ENCODE measurements at places on chromosomes 5 and 9.

DNA sequence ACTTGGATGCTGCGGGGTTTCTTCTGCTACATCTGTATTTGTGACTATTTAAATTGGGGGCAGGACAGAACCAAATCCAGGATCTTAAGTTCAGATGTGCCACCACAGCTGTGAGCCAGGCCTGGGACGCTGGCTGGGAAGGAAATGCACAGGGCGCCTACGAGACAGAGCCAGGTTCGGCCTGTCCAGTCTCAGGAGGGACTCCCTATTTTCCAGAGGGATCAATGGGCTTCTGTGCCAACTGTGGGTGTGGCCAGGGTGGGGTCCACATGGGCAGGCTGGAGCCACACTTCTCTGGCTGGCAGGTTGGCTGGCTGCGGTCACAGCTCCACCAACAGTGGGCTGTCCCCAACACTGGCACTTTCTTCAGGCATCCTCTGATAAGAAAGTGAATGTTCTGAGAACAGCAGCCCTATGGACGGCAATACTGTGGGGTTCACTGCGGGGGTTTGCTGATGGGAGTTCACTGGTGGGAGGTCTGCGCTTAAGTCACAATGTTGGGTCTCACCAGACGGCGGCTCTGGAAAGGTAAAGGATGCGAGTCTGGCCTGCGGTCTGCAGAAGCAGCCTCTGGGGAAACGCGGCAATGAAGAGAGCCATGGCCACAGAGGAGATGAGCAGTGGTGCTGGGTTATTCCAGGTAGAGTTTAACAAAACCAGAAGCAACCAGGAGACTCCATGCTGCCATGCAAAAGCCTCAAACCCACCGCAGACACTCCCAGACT is 78.1 kb downstream of the DAP start:
- DNase-seq = no peak

GRCh38 chr9:129463994-129464393 is 156.9 kb downstream of the C9orf50 start:
- no peak for DNase-seq

- DNase-seq = no peak
Measured at GRCh38 chr5:150181766-150182545, 7.9 kb upstream of the SLC6A7 start.

- no peak for DNase-seq
Measured at GRCh38 chr9:98147582-98147981, 28.6 kb upstream of the TRIM14 start.

DNA sequence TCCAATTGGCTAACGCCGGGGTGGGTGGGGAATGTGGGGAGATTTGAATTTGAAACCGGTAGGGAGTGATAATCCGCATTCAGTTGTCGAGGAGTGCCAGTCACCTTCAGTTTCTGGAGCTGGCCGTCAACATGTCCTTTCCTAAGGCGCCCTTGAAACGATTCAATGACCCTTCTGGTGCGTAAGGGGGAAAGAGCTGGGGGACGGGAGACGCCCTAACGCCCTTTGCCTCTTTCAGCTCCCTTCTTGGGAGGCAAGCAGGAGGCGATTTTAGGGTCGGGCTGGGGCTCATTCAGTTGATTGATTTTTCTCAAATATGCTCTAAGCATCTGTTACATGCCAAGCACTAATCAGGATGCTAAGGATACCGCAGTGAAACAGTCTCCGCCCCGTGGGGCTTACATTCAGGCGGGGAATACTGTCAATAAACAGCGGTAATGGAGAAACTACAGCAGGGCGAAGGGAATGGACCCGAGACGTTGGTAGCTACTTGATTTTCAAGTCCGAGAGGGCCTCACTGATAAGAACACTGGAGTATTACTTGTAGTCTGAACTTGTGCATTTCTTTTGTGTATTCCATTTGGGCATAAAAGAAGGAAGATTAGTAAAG is at the start of gene HMMR:
TSS of gene HMMR (plus strand) at position 71 of the 610 bp plus-strand sequence. CDS start at position 132, 61 bp downstream.
- DNase-seq = no peak
